ENCODE measurements at places on chromosomes 12 and 14.

DNA sequence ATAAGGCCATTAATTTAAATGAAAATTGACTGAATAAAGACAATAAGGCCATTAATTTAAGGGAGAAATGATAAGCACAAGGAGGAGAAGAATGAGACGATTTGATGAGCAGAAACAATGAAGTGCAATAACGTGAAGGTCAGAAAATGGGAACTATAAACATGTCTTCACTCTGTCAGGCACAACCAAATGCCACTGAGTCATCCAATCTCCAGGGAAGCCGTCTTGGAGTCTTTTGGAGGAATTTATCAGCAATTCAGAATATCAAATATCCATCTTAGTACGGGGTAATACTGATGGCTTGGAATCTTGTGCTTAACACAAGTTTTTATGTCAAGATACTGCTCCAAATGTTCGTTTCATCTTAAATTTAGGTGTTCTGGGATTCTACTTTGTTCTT is 159.9 kb downstream of the CAPZA3 start:
- DNase-seq = no peak

- DNase-seq = no peak
Measured at GRCh38 chr12:84741692-84742091, 170.9 kb downstream of the SLC6A15 start.

- DNase-seq = no peak
Measured at GRCh38 chr14:92719890-92720323, 28.5 kb downstream of the LGMN start.

DNA sequence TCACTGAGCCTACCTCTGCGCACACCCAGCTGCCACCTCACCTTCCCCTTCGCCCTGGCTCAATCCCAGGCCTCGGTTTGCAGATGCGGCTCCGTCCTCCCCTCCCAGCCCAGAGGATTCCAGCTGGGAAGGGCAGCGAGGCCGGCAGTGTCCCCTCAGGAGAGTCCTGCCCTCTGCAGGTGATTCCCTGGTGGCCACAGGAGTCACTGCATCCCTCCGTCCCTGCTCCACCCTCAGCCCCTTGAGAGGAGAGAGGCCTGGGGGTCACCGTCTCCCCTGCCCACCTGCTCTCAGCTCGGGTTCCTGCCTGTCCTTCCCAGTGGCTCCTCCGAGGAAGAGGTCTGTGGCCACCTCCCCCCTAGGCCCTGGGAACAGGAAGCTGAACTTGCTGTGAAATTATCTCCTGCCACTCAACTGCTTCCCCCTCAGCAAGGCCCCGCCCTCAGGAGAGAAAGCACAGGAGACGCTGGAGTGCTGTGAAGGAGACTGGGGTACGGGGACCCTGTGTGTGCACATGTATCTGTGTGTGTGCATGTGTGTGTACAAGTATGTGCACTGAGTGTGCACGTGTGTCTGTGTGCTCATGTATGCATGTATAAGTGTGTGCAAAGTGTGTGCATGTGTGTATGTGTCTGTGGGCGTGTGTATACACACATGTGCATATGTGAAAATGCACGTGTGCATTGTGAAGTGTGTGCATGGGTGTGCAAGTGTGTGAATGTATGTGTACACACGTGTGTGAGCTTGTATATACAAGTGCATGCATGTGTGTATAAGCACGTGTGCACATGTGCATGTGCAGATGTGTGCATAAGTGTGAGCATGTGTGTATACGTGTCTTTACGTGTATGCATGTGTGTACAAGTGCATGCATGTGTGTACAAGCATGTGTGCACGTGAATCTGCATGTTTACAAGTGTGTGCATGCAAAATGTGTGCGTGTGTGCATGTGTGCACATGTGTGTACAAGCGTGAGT is 13.2 kb upstream of the GALNT9 start:
- DNase-seq = no peak

GRCh38 chr12:67720351-67720856 is 71.9 kb downstream of the DYRK2 start:
- no peak for DNase-seq

- no peak for DNase-seq
Measured at GRCh38 chr12:71592841-71593240, 70.8 kb downstream of the ZFC3H1 start.

GRCh38 chr14:95320955-95321600 is 1.4 kb upstream of the CLMN start:
- DNase-seq = no peak

GRCh38 chr14:23117371-23118020 is 1.6 kb downstream of the CEBPE start:
- DNase-seq = no peak

DNA sequence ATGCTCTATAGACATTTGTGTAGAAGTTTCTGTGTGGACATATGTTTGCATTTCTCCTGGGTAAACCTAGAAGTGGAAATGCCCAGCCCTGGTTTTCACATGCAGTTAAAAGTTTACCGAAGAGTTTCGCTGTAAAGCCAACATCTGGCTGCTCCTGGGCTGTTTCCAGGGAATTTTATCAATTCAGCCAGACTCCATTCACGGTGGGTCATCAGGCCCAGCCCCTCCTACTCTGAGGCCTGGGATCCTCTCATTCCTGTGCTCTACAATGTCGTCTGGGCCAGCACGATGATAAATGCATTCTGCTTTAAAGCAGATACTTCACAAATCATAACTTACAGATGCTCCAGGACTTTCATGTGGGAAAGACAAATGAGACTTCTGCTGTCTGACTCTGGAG is 7.1 kb downstream of the NUAK1 start:
- no peak for DNase-seq

DNA sequence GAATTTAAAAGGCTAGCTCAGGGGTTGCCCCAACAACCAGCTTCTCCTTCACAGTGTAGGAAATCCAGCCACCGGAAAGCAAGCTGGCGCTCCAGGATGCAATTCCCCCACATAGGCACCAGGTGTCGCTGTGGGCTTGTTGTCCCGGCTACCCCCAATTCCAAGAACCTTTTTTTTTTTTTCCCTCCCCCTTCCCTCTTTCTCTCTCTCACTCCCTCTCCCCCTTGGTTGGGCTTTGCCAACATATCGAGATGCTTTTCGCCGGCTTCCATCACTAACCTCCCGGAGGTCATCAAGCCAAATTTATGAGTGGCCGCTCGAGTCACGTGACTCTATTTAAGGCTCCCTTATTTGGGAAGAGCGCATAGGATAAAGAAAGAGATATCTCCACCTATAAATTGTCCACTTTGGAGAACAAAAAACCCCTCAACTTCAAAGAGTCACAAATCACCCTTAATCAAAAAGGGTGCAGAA is at the start of gene HOXC5:
HOXC5 (plus strand) TSS at position 424 of the 474 bp plus-strand sequence. CDS start 73 bp downstream, outside the sequence.
- peak; percentile 51 for DNase-seq
